ENCODE measurements at places on chromosomes 6 and 20.
A peak's percentile ranks its signal among the peaks of the same experiment; 100 is the strongest.

- DNase-seq, result peak; percentile 26
Measured at GRCh38 chr6:85670573-85670972, 27.9 kb upstream of the SYNCRIP start.

- DNase-seq, result no peak
Measured at GRCh38 chr6:4615891-4616290, 160.3 kb upstream of the CDYL start.

- DNase-seq, result peak; percentile 60
Measured at GRCh38 chr6:136677822-136678221, 114.5 kb downstream of the MAP3K5 start.

DNA sequence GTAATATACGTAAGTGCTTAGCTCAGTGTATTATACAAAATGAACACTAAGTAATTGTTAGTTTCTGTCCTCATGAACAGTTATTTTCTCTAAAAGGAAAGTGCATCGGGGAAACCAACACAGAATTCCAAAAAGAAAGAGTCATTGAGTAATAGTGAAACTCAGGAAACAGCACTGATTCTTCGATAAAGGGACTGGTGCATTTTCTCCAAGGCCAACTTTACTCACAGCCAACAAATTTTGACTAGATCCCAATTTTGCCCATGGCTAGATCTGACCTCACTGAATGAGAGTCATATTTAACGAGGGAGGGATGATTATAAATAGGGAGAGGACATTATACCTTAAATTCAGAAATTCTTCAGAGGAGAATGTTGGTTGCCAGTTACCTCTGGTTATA lies 390.9 kb upstream of the NRSN1 start:
- DNase-seq, result no peak

GRCh38 chr6:43942011-43942442 lies 172.0 kb downstream of the VEGFA start:
- DNase-seq, result no peak

- no peak for DNase-seq
Measured at GRCh38 chr6:137875606-137876005, 8.5 kb downstream of the TNFAIP3 start.

GRCh38 chr6:52650941-52651340 lies 20.0 kb upstream of the TMEM14A start:
- no peak for DNase-seq

- no peak for DNase-seq
Measured at GRCh38 chr6:157845493-157846259, 22.6 kb downstream of the SNX9 start.

DNA sequence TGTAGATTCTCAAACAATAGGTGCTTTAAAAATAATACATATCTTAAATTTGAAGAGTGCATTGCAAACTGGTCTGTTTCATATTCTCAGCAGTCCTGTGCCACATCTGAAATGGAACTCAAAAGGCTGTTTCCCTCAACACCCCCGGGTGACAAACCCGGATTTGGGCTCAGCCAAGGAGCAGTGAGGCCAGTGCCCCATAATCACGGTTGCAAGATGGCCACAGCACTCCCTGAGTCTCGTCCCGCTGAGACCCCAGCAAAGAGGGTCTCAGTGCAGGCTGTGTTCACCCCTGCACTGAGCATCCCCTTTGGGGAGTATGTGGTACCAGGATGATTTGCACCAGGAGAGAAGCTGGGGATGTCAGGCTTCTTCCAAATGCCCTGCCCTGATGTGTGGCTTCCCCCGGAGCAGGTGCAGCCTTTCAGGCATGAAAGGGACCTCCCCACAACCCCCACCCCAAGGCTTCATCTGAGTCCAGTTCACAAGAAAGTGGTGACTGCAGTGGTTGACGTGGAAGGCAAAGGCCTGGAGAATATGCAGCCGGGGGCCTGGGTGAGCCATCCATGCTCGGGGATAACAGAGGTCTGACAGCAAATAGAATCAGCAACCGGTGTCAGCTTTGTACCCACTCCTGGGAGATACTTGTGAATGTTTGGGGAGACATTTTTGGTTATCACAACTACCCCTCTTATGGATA lies 202.9 kb downstream of the SYNDIG1 start:
- no peak for DNase-seq

DNA sequence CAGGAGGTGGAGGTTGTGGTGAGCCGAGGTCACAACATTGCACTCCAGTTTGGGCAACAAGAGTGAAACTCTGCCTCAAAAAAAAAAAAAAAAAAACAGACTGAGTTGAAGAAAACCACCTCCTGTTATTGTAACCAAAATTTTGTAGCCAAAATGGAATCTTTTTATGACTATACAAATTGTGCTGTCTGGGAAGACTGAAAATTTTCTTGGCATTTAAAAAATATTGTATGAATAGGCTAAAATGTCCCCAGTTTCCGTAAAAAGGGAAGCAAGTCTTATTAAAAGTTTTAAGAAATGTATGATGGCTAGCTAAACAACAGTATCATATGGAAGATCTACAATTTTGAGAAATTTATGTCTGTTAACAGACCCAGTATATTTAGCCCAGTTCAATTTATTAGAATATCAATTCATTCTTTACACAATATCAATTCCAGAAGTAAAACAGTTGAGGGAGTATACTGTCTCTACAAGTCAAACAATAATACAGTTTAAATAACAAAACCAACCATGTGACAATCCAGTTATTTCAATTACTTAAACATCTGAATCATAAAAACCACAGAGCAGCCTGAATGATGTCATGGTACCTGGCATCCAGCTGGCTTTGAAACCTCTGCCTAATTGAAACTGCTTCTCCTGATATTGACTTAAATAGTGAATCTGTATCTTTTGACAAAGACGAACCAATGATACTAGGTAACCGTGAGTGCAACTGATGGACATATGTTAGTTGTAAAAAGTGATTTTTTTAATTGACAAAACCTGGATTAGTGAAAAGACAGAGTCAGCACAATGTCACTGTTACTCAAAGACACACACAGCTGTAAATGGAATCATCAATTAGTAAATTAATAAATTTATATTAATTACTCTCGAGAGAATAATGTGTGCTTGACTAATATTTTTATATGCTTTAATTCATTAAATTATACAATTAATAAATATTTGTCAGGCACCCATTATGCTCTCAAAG lies 166.6 kb upstream of the MARCKS start:
- DNase-seq, result peak; percentile 43
